Activated naive CD4-positive, alpha-beta T cell treated with anti-CD3 and anti-CD28 coated beads, Interleukin-2, amount 50 U/mL, for 16 hours (primary cell): ENCODE measurements at places on chromosomes 4 and X.

DNA sequence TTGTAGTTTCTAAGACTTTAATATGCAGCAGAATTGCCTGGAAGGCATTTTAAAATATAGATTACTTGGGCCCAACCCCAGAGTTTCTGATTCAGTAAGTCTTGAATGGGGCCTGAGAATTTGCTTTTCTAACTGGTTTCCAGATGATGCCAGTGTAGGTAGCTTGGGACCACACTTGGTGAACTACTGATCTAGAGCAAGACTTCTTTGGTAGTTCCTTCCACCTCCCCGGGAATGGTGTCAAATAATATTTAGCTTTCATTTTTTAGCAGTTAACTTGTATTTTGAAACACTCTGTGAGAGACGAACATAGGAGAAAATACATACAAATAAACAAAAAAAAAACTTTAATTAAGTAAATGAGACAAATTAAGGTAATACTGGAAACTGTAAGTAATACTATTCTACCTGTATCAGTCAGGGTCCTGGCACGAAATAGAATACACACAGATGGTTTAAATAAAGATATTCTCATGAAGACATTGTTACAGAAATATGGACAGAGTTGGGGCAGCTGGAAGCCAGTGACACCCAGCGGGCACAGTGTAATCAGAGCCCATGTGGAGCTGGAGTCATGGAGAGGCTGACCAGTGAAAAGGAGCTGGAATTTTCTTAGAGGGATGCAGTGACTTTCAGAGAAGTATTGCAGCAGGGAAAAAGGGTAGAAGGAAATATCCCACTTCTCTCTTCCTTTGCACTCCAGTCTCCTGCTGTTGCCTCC lies 905.7 kb downstream of the CCSER1 start:
- no peak for DNase-seq

GRCh38 chrX:107730991-107731766 lies 44.4 kb downstream of the TSC22D3 start:
- DNase-seq = no peak

DNA sequence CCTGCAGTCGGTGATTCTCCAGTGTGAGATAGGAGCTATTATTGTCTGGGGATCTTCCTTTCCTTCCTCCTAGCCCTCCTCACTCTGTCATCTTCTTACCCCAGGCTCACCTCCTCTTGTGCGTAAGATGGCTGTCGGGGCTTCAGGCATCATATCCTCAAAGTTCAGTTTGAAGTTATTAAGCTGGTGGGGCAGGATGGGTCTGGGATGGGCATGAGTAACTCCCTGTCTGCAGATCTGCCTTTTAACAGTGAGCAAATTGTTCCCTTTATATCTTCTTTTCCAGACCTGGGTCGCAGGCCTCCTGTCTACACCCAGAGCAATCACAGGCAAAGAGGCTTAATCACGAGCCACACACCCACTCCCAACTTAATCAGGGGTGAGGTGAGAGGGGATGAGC lies 900 bp upstream of the MTMR1 start:
- no peak for DNase-seq

DNA sequence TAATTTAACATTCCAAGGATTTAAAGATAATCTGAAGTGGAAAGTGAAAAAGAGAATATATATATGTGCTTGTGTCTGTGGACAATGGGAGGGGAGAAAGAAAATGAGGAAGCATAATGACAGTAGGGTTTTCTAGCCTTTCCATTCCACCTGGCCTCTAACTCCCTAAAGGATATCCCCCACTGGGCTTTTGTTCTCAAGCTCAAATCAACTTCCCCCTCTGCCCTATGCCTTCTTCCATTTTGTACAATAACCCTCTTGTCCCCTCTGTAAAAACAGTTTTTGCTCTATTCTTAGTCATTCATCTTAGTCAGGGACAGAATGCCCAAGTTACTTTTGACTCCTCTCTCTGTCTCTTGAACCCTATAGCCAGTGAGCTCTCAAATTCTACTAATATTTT lies 23.6 kb downstream of the ANTXR2 start:
- DNase-seq = no peak

DNA sequence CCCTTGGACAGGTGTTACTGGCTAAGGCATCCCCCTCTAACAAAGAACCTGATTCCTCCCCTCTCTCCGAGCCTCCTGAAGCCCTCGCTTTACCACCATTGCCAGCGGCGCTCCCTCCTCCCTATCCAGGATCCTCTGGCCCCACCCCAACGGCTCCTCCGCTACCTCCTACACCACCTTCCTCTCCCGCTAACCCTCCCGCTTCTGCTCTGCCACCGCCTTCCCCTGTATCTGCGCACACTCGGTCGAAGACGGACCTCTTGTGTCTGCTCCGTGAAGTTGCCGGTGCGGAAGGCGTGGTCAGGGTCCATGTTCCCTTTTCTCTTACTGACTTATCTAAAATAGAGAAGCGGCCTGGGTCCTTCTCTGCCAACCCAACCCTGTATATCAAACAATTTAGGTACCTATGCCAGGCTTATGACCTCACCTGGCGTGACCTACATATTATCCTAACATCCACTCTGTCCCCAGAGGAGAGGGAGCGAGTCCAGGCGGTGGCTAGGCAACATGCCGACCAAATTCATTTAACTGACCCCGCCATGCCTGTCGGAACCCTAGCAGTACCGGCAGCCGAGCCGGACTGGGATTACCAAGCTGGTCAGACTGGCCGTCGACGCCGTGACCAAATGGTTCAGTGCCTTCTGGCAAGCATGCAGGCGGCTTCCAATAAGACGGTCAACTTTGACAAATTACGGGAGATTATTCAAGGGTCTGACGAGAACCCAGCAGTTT lies 958.9 kb downstream of the RPA4 start:
- DNase-seq = no peak

GRCh38 chr4:17236686-17237085 lies 275.2 kb downstream of the QDPR start:
- DNase-seq = no peak

GRCh38 chrX:13226214-13226613 lies 93.6 kb downstream of the ATXN3L start:
- DNase-seq = no peak

- no peak for DNase-seq
Observed at GRCh38 chr4:2881431-2881830, 37.8 kb downstream of the ADD1 start.

DNA sequence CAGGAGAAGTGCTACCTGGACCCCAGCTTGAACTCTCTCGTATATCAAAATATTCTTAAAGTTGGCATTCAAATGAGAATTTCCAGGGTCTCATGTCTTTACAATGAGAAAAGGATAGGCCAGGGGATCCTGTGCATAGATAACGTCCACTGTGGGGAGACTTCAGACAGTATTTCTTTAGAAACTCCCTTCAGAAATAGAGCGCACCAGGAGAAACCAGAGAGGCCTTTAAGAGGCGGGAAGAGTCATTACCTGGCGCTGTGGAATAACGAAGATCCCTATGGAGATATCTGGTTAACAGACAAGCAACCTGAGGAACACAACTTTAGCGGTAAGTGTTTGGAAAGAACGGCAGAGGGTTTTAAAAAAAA lies 600 bp downstream of the RADX start:
- DNase-seq = no peak

DNA sequence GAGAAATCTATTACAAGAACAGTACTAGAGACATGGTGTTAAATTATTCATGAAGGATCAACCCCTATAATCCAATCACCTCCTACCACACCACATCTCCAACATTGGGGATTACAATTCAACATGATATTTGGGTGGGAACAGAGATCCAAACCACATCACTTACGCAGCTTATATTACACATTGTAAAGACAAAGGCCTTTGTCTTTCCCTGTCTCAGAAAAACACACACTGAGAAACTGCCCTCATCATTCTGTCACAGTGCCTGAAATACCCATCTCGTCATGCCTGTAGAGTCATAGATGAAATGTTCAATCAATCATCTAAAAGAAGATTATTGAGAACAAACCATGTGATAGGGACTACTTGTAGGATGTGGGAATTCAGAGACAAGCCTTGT lies 558.8 kb upstream of the GRIA3 start:
- no peak for DNase-seq

GRCh38 chr4:139732991-139733570 lies 67.5 kb downstream of the MGST2 start:
- DNase-seq = no peak

DNA sequence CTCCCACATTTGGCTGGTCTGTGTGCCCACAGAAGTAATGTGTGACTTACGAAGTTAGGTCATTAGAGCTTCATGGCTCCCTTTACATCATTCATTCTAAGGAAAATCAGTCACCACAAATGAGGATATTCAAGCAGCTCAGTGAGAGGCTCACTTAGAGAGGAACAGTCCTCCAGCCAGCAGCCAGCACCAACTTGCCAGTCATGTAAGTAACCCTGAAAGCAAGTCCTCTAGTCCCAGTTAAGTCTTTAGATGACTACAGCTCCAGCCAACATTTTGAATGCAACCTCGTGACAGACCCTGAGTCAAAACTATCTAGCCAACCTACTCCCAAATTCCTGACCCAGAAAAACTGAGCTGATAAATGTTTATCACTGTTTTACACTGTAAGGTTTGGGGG lies 71.3 kb downstream of the LRBA start:
- no peak for DNase-seq

DNA sequence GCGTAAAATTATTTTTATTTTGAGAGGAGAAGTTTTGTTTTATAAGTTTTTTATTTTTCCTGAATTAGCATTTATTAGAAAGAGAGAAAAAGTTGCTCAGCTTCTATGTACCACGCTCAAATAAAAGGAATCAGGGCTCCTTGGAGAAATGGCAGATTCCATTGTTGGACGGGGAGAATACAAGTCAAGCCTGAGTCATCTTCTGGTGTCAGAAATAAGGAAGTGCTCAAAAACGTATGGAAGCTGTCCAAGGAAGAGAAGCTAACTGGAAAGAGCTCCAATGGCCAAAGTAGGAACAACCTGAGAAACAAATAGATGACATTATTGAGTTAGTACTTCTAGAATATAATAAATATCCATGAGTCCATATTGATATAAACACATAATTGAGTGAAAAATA lies 89.3 kb upstream of the NEIL3 start:
- DNase-seq = no peak

DNA sequence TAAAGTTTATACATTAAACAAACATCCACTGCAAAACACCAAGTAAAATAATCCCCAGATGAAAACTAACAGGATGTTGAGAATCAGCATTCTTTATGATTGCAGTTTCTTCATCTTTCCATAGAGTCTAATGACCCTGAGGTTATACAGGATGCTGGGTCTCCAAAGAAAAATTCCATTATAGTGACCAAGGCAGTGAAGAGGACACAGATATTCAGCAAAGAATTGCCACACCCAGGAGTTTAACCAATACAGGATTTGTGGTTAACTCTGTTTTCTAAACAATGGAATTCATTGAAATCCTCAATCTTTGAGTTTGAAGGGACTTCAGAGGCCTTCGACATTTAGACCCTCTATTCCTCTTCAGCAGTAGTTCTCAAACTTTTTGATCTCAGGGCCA lies 76.2 kb upstream of the ESX1 start:
- DNase-seq = no peak

- no peak for DNase-seq
Observed at GRCh38 chrX:40140706-40141499, 43.1 kb upstream of the BCOR start.

- DNase-seq = no peak
Observed at GRCh38 chrX:35362866-35363265, 420.3 kb downstream of the FAM47B start.

GRCh38 chr4:147831551-147832171 lies 99.8 kb downstream of the ARHGAP10 start:
- no peak for DNase-seq

DNA sequence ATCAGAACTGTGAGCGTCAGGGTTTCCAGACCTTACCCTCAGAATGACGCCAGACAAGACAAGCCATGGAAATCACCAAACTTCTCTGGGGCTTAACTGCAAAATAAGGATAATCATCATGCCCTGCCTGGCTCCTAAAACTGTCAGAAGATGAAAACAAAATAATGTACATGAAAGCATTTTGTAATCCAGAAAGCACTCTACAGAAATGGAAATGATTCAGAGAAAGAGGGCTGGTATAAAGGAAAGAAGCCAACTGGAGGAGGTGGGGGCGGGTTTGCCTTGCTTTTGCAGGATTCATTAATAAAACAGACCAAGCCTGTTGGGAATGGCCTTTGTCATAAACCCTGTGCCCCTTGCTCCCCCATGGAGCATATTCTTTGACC lies 47.3 kb downstream of the SEPSECS start:
- DNase-seq = no peak

DNA sequence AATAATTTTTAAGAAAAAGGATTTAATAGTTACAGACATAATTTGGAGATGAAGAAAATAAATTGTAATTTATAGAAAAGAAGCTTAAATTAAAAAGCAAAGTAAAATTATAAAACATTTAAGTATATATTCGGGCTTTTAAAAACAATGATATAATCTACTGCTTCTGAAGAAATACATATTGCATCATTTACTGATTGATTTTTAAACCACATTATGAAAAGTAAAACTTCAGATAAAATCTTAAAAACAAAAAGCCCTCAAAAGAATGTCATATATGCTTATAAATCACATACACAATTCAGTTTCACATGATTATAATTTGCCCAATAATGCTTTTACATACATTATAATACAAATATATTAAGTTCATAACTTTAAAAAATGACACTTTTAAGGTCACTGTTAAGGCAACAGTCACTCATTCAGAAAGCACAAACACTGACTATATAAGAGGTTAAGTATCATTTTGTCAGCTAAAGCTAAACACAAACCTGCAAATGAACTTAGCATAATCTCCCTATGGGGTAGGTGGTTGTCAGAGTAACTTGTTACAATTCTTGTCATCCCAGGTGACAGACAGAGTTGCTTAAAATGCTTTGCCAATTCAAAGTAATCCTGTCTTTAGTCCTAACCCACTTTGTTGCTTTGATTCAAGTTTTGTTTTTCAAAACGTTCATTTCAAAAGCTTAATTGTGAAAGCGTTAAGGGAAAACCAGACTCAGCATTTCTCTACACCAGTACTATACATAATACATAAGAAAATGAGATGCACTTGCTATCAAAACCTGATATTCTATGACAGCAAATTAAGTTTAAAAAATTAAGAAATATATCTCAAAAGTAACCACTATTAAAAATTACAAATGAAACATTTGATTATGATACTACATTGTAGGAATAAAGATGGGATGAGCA lies 90.6 kb upstream of the MAB21L2 start:
- DNase-seq = no peak

DNA sequence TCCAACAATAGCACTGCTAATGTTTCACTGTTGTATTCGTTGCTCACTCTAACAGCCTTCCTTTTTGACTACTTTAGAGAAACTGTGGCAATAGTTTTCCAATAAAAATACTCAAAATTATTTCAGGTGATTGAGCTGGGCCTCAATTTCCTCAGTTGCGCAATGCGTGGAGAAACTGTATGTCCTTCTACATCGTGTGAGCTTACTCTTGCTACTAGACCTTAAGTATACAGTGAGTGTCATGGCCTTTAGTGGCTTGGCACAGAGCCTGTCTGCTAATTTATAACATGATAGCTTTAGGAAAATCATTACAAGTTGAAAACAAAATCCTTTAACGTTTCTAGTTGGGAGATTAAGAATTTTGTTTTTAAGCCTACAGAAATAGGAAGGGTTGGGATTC lies 114.5 kb downstream of the COL4A6 start:
- no peak for DNase-seq
